Naive thymus-derived CD8-positive, alpha-beta T cell (primary cell): ENCODE measurements at places on chromosomes 6 and 20.

- DNase-seq = no peak
Observed at GRCh38 chr6:118334634-118335033, 213.5 kb upstream of the PLN start.

- DNase-seq = no peak
Observed at GRCh38 chr6:32176476-32177182, 745 bp upstream of the AGPAT1 start.

GRCh38 chr6:129050086-129050485 lies 167.1 kb downstream of the LAMA2 start:
- DNase-seq = no peak

GRCh38 chr20:25257756-25258475 lies 10.0 kb downstream of the PYGB start:
- no peak for DNase-seq

DNA sequence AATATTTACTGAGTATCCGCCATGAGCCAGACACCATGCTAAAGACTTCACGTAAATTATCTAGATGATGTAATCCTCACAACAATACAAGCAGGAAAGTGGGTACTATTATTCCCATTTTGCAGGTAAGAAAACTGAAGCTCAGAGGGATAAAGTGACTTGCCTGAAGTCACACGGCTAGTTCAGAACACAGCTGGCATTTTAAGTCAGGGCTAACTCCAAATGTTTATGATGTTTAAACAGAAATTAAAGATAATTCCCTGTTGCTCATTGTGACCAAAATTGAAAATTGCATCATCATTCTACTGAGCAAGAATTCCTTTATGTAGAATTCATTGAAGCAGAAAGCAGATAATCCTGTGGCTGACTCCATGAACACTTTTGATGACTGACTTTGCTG lies 71.3 kb upstream of the STXBP5 start:
- DNase-seq = no peak

DNA sequence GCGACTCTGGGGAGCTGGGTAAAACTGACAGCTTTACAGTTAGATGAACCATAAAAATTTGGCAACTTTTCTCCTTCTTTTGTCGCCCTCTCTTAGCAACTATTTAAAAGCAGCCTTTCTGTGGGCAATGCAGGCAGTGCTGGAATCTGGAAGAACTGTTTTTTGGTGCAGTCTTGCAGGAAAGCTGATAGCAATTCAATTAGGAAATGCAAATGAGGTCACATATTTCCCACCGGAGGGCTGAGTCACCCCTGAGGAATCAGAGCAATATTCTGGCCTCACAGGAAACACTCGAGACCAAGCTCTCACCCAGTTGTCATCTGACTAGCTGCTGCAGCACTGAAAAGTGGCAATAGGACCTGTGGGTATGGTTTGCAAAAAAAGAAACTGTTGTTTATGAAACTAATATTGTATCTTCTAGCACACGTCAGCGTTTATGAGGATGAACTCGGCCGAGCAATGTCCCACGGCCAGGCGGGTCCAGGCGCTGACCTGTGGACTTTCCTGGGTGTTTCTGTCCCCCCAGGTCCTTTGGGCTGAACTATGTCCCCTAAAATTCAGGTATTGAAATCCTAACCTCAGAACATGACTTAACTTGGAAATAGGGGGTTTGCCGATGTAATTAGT lies 312.3 kb downstream of the TAF4 start:
- no peak for DNase-seq

GRCh38 chr6:33771146-33772081 lies 17.5 kb downstream of the LEMD2 start:
- peak; percentile 74 for DNase-seq

- DNase-seq = no peak
Observed at GRCh38 chr20:43838703-43839060, 76.0 kb upstream of the TOX2 start.

- peak; percentile 28 for DNase-seq
Observed at GRCh38 chr20:44745598-44746366, at the start of gene KCNK15. Gene KCNK15, plus strand, starts transcription at chr20:44745865. Its CDS starts 46 bp downstream, at chr20:44745911.

- DNase-seq = no peak
Observed at GRCh38 chr6:104860221-104860620, 502 bp upstream of the HACE1 start.

GRCh38 chr6:112362812-112363570 lies 15.9 kb downstream of the RFPL4B start:
- no peak for DNase-seq

- no peak for DNase-seq
Observed at GRCh38 chr6:30317913-30318589, 8.7 kb upstream of the TRIM39 start.

DNA sequence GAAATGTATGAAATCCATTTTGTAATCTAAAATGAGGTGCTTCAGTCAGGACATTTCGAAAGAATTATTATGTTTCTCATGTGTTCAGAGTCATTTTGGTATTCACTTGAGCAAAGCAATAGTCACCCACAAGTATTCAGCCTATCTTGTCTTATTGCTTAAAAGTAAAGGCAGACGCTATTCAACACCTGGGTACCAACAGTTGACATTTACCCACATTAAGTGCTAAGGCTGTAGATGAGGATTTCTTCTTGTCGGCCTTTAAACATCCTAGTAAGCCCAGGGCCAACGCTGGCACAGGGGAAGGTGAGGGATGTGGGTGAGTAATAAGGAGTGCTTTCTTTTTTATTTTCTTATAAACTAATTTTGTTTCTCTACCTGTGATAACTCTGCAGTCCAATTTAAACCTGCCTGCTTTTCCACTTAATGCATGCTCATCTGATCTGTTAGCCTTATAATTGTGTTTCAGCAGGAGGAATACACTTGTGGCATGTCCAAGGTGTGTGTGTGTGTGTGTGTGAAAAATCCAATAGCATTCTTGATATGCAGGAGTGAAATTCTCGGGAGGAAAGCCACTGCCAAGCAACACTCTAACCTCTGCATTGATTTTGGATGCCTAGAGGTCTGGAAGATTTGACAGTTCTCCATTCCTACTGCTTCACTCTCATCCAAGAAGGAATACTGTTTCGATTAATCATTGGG lies 252.0 kb downstream of the SOX4 start:
- DNase-seq = no peak

GRCh38 chr6:147936703-147937470 lies 405.8 kb upstream of the SASH1 start:
- DNase-seq = no peak

DNA sequence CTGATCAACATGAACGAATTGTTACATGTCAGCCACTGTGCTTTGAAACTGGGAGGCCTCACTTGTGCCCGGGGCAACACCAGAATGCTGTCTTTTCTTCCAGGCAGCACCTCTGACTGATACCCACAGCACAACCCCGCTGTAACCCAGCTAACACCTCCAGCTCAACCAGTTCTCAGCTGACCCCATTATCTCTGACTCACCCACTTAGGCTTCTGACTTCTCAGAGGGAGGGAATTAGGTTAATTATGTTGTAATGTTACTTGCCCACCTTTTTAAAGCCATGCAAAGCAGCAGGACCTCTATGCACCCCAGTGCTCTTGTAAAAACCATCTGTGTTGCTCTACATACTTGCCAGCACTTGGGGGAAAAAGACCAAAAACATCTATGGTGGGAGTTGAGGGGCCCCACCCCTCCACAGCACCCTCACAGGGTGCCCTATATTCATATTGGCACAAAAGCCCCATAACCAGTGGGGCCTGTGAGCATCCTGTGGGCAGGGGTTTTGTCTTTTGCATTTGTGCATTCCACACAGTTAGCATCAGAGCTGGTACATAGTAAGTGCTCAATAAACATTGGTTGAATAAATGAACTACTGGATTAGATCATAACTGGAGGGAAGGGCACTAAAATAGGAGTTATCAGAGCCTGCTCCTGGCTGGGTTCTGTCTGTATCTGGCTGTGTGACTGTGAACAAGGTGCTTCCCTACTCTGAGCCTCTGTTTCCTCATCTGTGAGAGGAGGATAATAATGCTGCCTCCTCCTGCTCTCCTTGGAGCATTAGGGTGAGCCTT lies 22.3 kb downstream of the BNIP5 start:
- no peak for DNase-seq

- DNase-seq = no peak
Observed at GRCh38 chr6:96467814-96468213, 53.8 kb upstream of the UFL1 start.

GRCh38 chr6:44235269-44235668 lies 11.6 kb upstream of the HSP90AB1 start:
- no peak for DNase-seq

DNA sequence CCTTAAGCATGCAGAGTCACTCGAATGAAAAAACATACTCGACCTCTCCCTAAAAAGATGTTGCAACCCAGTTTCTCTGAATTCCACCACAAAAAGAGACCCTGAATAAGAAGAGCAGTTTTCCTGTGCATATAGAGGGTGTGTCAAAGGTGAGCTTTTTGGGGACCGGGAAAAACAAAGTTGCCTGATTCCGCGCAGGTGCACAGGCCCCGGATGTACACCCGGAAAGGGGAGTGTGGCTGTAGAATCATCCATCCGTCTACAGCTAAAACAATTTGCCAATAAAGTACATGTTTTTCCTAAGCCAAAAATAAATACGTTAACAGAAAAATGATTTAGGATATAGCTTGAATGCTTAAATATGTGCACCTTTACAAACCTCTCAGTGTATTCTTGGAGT lies 41.2 kb upstream of the IRF4 start:
- no peak for DNase-seq

DNA sequence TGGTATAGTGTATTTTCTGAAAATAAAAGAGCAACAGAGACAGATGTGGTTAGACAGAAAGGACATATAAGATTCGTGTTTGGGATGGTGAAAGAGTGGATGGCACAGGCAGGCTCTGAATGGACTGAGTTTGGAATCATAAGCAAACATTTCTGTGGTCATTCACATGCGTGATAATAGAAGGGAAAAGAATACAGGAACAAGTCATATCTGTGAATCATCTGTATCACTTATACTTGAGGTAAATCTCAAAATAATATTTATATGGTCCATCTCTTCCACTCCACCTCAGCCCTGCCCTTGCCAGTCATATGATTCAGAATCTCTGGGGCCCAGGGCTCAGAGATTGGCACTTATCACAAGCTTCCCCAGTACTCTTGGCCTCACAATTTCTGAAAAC lies 535.1 kb downstream of the BCKDHB start:
- no peak for DNase-seq

DNA sequence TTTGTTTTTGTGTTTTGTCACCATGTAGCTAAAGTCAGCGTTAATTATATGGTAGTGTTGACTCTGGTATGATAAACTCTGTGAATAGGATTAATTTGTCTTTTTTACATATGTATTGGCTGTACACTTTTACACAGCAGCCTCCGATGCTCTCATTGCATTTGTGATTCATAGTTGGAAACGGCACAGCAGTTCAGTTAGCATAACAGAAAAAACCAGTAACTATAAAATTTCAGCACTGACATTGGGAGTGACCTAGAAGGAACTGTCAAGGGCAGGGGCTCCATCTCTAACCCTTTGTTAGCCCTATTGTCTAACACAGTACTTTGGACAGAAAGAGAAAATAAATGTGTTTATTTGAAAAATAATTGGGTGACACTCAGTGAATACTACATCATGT lies 5.6 kb upstream of the BEND6 start:
- DNase-seq = no peak

- DNase-seq = no peak
Observed at GRCh38 chr6:131014080-131014776, 48.8 kb downstream of the EPB41L2 start.

DNA sequence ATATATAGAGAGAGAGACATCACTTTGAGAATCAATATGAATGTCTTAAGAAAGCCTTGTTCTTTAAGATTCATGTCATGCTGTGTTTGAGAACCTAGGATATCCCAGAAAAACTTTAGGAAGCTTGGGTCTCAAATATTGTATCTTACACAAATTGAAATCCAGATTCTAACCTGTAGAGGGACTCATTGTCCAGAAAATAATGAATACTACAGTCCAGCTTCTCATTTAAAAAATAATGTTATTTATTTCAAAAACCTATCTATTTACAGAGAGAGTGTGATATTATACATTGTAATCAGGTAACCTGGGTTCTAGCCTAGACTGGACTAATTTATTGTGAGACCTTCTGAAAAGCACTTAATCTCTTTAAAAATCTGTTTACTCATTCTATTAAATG lies 4.2 kb downstream of the RFX6 start:
- DNase-seq = no peak

DNA sequence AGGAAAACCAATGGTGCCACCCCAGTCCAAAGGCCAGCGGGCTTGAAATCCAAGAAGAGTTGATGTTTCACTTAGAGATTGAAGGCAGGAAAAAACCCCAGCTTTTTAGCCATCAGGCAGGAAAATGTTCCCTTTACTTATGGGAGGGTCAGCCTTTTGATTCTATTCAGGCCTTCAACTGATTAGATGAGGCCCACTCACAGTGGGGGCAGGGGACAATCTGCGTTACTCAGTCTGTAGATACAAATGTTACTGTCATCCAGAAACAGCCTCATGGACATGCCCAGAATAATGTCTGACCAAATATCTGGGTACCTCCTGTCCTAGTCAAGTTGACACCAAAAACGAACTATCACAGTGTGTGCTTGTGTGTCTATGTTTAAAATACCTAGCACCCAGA lies 121.2 kb upstream of the KCNQ5 start:
- no peak for DNase-seq

DNA sequence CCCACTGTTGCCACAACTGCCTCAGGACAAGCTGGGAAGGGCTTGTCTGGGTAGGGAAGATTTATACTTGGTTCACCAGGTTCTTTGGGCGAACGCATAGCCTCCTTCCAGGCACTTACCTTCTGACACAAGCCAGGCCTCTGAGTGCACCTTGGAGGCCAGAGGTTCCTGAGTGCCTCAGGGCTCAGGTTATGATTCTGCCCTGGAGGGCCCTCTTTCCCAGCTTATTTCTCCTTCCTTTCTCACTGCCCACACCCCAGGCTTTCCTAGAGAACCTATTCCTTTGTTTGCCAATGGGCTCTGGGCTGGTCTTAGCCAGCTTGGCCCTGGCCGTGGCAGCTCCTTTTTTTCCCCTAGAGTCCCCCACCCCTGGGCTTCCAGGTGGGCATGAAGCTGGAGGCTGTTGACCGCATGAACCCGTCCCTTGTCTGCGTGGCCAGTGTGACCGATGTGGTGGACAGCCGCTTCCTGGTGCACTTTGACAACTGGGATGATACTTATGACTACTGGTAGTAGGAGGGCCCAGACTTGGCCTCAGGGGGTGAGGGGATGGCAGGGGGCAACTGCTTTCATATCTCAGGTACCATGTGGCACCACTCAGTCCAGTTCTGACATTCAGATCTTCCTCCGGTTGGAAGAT lies 25.0 kb downstream of the L3MBTL1 start:
- DNase-seq = no peak

DNA sequence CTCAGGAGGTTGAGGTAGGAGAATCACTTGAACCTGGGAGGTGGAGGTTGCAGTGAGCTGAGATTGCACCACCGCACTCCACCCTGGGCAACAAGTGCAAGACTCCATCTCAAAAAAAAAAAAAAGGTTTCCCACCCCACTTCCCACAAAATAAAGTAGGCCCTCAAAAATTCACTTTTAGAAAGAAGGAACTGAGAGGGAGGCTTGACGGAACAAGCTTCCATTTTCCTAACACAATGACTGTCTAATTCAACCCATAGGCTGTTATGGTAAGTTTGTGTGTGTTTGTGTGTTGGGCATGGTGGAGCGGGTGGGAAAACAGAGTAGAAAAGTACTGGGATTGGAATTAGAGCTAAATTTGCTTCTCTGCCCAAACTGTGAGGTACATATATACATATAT lies 98.4 kb upstream of the MAN1A1 start:
- DNase-seq = no peak

- DNase-seq = no peak
Observed at GRCh38 chr6:93069856-93070255, 349.5 kb downstream of the EPHA7 start.

GRCh38 chr6:69791065-69791471 lies 5.7 kb downstream of the LMBRD1 start:
- no peak for DNase-seq

- no peak for DNase-seq
Observed at GRCh38 chr6:34390531-34391472, 1.7 kb downstream of the NUDT3 start.

GRCh38 chr6:170404697-170405096 lies 98.1 kb downstream of the FAM120B start:
- DNase-seq = no peak
